ENCODE measurements at places on chromosomes 2 and 18. TPM values are rescaled to one million over a fixed set of nuclear protein-coding genes. Genes with fewer than 3 reads are reported as not detected.

FBXO48 gene
- 0.66 TPM for total RNA-seq

WNT10A gene
- not detected for total RNA-seq

NDUFS1 gene
- 243 TPM for total RNA-seq

HOXD12 gene
- 0.33 TPM for total RNA-seq

TRIM43 gene
- not detected for total RNA-seq

VAMP5 gene
- total RNA-seq, result 27.1 TPM

MYL1 gene
- not detected for total RNA-seq

TXNDC2 gene
- total RNA-seq, result 0.22 TPM

NMS gene
- total RNA-seq, result not detected

RRM2 gene
- 76.0 TPM for total RNA-seq

ERBB4 gene
- under 0.01 TPM for total RNA-seq

NAT8 gene
- not detected for total RNA-seq

SLC4A5 gene
- 0.44 TPM for total RNA-seq

GAD1 gene
- total RNA-seq, result not detected

HMSD gene
- total RNA-seq, result 0.25 TPM

DOK6 gene
- 1.2 TPM for total RNA-seq

RAMP1 gene
- 13.1 TPM for total RNA-seq

ARHGEF4 gene
- total RNA-seq, result 6.3 TPM

C18orf54 gene
- 10.2 TPM for total RNA-seq

FN1 gene
- 2,380 TPM for total RNA-seq

STK39 gene
- 21.0 TPM for total RNA-seq

MPP4 gene
- total RNA-seq, result 2.0 TPM

AKAIN1 gene
- not detected for total RNA-seq

LCT gene
- total RNA-seq, result under 0.01 TPM

SERPINB4 gene
- total RNA-seq, result not detected

DSG3 gene
- under 0.01 TPM for total RNA-seq

GPR39 gene
- 3.1 TPM for total RNA-seq

IL36G gene
- not detected for total RNA-seq

STK16 gene
- 48.9 TPM for total RNA-seq

C2orf92 gene
- total RNA-seq, result 2.5 TPM

TMEM37 gene
- not detected for total RNA-seq

EN1 gene
- under 0.01 TPM for total RNA-seq

KLHL41 gene
- 0.33 TPM for total RNA-seq

DSG4 gene
- total RNA-seq, result not detected

All from uterine smooth muscle cell (primary cell).